ENCODE measurements at places on chromosomes 5 and 9. TPM values are rescaled to one million over a fixed set of nuclear protein-coding genes. Genes with fewer than 3 reads are reported as not detected.

DNA sequence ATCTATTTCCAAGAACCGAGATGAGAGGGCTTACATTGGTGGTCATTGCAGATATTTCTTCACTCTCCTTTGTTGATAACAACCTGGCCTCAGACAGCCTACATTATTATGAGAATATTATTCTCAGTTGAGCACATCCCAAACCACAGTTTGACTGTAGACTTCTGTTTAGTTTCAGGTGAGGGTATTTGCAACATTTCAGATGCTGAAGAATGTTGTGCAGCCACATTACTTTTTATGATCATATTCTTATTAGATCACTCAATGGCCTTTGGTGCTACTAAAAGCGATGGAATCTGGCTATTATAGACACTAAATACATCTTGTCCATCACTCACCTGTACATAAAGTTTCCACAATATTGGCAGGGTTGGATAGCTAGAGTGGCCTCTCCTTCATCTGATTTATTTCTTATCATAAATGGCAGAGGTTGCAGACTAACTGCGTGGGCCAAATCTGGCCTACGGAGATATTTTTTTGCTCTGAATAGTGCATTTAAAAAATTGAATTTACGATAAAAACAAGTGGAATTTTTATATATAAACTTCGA lies 26.2 kb upstream of the RICTOR start:
- H3K4me3 ChIP-seq = no peak overlapping the region
- no peak overlapping the region for H3K27ac ChIP-seq
- H3K4me1 ChIP-seq = peaks cover 33% of the 10 kb centered on the region
- DNase-seq = no peak

- peaks cover 13% of the 10 kb centered on the region for H3K36me3 ChIP-seq
- peak overlapping the region; percentile 13 for H3K27ac ChIP-seq
Observed at GRCh38 chr9:113156880-113157279, 6.1 kb downstream of the SLC31A2 start.

GRCh38 chr5:98982880-98983279 lies 54.1 kb upstream of the CHD1 start:
- no peak overlapping the region for H3K27ac ChIP-seq
- no peak overlapping the region for H3K4me3 ChIP-seq
- no peak for DNase-seq
- no peaks in the 10 kb centered on the region for H3K36me3 ChIP-seq
- no peaks in the 10 kb centered on the region for H3K27me3 ChIP-seq

Gene PLEKHG4B
- total RNA-seq = 0.25 TPM

Gene RGP1
- 14.0 TPM for total RNA-seq

Data from activated CD4-positive, alpha-beta T cell treated with anti-CD3 and anti-CD28 coated beads for 36 hours (primary cell).